HCT116 (cell line): ENCODE measurements at places on chromosomes 2 and 18.

- DNase-seq, result no peak
These were observed 997.4 kb upstream of the PIK3C3 start for GRCh38 chr18:40957533-40958070.

DNA sequence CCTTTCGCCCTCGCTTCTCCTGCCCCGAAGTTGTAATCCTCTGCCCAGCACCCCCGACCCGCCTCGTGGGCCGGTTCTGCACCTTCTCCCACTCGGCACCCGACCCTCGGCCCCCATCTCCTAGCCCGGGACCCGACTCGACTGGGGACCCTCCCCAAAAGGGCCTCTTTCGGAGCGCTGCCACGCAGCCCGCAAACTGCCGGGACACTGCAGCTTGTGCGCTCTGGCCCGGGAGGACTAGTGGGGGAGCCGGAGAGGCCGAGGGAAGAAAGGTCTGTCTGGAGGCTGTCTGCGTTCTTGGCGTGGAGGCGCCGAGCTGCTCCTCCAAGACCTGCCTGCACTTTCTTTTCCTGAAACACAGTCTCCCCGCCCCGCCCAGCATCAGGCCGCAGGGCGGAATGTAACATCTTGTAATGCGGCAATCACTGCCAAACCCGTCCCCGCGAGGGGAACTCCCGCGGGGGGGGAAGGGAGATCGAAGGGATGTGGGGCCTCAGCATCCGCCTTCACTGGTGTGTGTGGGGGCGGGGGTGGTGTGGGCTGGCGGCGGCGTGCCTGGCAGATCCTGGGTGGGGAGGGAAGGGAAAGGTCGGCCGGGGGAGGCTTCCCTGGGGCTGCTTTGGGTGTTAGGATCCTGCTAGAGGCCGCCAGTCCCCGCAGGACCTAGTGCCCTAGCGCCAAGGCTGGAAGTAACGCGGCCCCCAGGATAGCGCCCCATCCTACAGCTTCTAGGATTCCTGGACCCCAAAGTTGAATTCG is 7.4 kb downstream of the DLX2 start:
- no peak for DNase-seq

DNA sequence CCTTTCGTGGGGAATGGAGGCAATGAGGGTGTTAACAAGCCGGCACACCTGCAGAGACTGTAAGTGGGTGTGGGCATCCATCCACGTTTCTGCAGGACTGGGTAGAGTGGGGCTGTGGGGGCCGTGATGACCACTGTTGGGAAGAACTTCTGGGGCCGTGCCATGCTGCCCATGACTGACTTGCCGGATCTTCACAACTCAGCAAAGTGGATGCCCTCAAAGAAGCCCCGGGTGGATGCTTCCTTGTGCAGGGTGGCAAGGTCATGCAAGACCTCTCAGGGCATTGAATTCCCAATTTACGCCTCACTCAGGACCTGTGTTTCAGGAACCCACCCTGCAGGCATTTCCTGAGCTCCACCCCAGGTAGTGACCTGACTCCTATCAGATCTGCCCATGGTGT is 143.5 kb upstream of the TPO start:
- no peak for DNase-seq

DNA sequence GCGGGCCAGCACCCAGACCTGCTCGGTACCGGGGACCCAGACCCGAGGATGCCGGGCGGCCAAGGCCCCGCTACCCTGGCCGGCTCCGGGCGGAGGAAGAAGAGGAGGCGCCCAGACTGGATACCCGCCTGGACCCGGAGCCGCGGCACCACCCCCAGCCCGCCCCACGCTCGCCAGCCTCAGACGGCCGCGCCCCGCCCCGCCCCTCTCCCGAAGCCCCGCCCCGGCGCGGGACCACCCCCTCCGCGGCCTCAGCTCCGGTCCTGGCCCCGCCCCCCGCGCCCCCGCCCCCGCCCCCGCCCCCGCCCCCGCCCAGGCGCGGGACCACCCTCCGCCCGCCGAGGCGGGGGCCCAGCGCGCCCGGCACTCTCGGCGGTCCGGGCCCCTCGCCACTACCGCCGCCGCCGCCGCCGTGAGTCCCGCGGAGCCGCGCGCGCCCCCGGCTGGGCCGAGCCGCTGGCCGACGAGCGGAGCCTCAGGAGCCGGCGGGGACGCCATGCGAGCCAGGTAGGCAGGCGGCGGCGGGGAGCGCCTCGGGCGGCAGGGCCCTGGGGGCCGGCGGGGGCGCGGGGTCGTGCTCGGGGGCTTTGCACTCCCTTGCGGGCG is at the start of gene SH3BP4:
TSS of gene SH3BP4 (plus strand) at position 354 of the 606 bp plus-strand sequence. CDS start 82,986 bp downstream, outside the sequence.
- DNase-seq, result no peak

DNA sequence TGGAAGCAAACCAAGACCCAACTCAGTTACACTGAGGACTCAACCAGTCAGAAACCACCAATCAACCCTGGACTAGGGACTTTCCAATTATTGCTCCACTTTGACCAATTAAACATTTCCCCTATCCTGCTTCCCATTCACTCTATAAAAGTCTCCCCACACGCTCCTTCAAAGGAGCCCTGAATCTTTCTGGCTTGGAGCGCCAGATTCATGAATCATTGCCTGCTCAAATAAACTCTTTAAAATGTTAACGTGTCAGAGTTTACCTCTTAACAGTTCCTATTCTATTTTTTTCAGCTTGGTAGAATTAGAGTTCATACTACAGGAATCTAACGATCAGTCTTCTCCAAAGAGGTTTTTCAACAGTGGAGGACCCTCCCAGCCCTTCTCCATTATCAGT is 20.7 kb upstream of the SULT1C2 start:
- DNase-seq, result no peak

- no peak for DNase-seq
These were observed 19.6 kb upstream of the YPEL5 start for GRCh38 chr2:30127016-30127893.

GRCh38 chr18:25561918-25562317 is 210.0 kb upstream of the ZNF521 start:
- DNase-seq, result no peak

DNA sequence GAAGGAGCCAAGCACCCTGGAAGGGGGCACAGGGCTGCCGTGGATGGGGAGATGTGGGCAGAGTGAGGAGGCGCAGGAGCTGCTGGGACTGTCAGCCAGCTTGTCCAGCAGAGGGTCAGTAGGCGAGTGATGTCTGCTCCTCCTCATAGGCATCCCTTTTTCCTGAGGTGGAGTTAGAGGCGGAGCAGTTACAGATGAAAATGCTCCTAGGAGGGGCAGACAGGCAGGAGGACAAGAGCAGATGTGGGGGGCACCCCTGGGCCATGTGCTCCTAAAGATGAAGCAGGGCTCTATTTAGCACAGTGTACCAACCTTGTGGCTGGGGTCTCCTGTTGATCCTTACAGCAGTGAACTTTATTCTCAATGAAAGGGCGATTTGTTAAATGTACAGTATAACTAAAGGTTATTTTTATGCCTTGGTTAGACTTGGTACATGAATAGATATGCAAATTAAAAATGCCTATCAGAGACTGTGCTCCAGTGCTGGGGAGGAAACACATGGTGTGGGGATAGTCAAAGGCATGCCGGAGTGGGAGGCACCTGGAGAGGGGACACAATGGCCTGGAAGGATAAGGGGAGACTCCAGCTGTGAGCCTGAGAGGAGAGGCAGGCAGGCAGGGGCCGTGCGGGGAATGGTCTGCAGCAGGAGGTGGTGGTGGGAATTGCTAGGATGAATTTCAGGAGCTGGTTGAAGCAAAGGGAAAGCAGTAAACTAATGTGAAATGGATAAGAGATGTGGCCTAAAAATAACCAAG is 175.3 kb downstream of the CLIP4 start:
- DNase-seq, result no peak

- no peak for DNase-seq
These were observed 113.0 kb downstream of the KCNF1 start for GRCh38 chr2:11024687-11025086.

- DNase-seq, result no peak
These were observed 64.1 kb upstream of the EHBP1 start for GRCh38 chr2:62641410-62641843.

DNA sequence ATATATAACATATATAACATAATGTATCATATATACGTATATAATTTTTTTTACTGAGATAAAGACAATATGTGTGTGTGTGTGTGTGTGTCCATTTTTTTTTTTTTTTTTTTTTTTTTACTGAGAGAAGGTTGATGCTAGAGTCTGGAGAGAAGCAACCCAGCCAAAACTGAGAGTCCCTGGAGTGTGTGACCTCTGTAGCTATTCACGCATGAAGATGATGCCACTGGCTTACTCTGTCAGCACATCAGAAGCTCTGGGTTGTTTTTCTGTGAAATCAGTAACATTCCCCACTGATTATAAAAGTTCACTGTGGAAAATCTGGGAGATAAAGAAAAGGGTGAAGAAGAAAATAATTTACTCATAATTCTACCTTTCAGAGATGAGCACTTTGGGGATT is 27.2 kb downstream of the CCDC195 start:
- no peak for DNase-seq

- DNase-seq, result peak; percentile 12
These were observed 66.8 kb upstream of the DNER start for GRCh38 chr2:229780856-229781773.

GRCh38 chr2:241358470-241358869 is 2.4 kb downstream of the FARP2 start:
- no peak for DNase-seq

GRCh38 chr2:159728629-159729028 is 16.3 kb downstream of the MARCHF7 start:
- DNase-seq, result no peak

DNA sequence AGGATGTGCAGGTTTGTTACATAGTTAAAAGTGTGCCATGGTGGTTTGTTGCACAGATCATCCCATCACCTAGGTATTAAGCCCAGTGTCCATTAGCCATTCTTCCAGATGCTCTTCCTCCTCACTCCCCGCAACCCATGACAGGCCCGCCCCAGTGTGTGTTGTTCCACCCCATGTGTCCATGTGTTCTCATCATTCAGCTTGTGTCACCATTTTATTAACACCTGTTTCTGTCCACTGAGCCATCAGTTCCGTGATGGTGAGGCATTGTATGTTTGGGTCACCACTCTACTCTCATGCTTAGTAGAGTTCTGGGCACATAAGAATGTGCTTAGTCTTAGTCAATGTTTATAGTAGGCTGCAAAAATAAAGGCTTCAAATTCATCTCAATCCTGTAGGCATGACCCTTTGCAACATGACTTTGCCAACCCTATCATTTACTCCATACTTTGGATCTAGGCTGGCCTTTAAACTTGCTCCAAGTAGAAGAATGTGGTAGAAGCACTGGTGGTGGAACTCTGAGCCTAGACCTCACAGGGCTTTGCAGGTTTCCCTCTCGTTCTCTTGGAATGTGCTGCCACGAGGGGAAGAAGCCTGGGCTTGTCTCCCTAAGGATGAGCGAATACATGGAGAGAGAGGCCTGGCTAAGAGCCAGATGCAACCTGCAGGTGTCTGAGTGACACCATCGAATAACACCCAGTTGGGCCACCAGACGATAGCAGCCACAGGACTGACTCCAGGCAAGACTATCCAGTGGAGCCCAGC is 161.5 kb downstream of the NAPG start:
- no peak for DNase-seq

DNA sequence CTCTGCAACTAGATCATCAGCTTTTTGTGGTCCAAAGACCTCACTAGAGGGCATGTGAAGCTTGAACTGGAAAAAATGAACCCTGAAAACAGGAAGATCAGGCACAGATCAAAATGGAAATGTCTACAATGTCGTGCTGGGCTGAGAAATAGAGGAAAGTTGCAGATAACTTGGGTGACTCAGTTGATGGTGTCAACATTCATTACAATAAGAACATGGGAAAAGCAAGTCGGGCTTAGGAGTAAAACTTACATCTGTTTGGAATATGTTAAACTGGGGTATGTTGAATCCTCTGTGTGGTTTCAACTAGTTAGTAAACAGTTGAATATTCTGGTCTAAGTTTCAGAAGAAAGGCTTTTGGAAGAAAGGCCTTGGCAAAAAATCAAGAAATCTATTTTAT is 940.4 kb downstream of the ERBB4 start:
- no peak for DNase-seq

- DNase-seq, result no peak
These were observed 78.2 kb downstream of the BCL11A start for GRCh38 chr2:60475123-60475830.

DNA sequence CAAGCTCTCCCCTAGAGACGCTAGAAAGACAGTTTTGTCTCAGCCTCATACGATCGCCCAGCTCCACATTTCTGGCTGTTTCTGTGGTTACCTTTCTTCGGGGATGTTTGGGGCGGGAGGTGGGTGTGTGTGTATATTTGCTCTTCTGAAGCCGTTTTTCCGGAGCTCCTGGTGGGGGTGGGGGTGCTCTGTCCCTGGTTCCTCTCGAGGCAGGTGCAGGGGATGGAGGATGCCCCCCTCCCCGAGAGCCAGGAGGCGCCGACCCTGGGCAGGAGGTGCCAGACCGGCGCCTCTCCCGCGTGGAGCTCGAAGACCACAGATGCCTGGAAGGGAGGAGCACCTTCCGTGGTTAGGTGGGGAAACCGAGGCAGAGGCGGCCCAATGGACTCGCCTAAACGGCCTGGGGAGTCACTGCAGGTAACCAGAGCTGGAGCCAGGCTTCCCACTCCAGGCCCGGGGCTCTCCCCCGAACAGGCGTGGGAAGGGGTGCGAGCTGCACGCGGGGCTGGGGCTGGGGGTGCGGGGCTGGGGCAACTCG is 694 bp upstream of the HPCAL1 start:
- no peak for DNase-seq

DNA sequence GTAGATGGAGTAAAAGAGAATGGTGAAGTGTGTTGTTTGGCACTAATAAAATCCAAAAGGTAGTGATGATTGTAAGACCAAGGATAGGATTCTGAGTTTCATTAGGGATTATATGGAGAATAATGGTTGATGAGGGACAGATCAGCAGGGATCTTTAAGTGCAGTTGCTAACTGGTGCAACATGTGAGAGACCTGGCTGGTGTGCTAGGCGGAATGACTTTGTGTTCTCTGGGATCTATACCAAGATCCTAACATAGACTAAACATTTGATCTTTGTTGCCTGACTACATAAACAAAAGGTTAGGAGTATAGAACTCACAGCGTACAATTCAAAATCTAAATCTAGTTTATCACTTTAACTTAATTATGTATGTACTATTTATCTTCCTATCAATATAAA is 135.4 kb downstream of the PTRHD1 start:
- DNase-seq, result no peak

DNA sequence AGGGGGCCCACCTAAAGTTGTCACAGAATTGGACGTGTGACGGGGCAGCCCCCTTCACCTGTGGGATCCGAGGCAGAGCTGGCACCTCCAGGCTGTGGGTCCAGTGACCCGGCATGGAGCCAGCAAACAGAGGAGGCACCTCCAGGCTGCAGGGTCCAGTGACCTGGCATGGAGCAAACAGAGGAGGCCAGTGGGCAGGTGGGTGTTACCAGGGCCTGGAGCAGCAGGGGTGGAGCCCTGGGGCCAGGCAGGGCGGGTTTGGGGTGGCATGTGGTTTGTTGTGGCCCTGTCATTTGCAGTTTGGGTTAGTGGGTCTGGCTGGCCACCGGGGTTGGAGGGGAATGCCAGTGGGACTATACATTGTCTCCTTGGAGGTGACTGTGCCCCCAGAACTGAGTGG is 68.2 kb downstream of the HPCAL1 start:
- DNase-seq, result no peak
